ENCODE measurements at places on chromosomes 1 and 21. TPM values are rescaled to one million over a fixed set of nuclear protein-coding genes. Genes with fewer than 3 reads are reported as not detected.

Gene PLA2G2D
- total RNA-seq = not detected

Gene DIO1
- not detected for total RNA-seq

Gene NUDT4B
- total RNA-seq = 10.4 TPM

Gene TNNT2
- not detected for total RNA-seq

Gene REN
- total RNA-seq = not detected

Gene NBPF4
- total RNA-seq = not detected

Gene SLC1A7
- total RNA-seq = not detected

Gene PGLYRP4
- total RNA-seq = not detected

Gene LRRC3
- total RNA-seq = 0.89 TPM

Gene MARK1
- total RNA-seq = 0.59 TPM

Gene CASQ1
- not detected for total RNA-seq

Gene MTF2
- 22.4 TPM for total RNA-seq

Gene NR5A2
- under 0.01 TPM for total RNA-seq

Gene ADGRL4
- 92.6 TPM for total RNA-seq

Gene S100A14
- not detected for total RNA-seq

Gene GPR37L1
- 0.05 TPM for total RNA-seq

Gene CCDC30
- 0.89 TPM for total RNA-seq

Gene TCEA3
- 9.8 TPM for total RNA-seq
